ENCODE measurements at places on chromosomes 5 and 9.
A peak's percentile ranks its signal among the peaks of the same experiment; 100 is the strongest.

DNA sequence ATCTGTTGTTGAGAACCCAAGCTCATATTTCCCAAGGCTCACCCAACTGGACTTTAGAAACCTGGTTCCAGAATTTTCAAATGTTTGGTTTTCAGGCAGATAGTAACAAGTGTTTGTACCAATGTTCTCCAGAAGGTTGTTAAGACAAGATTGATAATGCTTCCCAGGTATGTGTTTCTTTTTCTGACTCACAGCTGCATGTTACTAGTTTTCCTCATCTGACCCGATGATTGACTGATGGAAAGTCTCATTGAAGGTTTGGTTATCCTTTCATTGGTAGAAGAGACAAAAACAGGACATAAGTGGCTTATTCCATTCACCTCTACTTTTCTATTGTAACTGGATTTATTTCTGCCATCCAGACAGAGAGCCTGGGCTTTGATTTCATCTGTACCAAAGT, 10.4 kb downstream of the BASP1 start:
- DNase-seq: no peak

GRCh38 chr5:133234273-133234672, 182.5 kb downstream of the HSPA4 start:
- no peak for DNase-seq

DNA sequence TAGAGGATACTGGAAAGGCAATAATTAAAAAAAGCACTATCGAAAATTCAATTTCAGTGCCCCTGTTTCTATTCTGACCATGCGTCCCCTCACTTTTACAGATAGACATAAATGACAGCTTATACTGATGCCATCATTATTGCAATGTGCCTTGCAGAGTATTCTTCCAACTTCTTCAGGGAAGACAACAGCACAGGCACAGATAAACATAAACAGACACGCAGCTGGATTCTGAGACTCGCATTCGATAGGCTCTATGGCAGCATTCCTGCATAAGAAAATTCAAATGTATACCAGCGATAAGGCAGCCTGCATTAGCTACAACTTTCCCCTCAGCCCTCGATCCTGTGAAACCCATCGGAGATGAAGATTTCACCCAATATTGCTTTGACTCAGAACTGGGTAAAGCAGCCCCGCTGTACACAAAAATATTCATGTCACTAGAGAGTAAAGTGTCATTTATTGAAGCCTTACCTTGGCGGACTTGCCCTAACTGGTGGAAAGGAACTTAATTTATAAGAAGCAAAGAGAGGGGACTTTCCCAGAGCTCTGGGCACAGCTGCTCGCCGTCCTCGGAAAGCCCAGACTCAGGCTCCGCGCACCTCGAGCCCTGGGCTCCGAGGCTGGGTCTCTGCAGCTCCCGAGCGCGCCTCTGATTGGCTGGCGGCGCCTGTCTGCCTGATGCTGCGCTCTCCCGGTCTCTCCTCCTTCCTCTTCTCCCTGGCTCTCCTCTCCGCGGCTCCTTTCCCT, at the start of gene CDH18:
Gene CDH18 (minus strand): TSS at position 589 of the 750 bp plus-strand sequence. CDS start 149,214 bp downstream, outside the sequence.
- no peak for DNase-seq

GRCh38 chr9:127121628-127122175, 733 bp downstream of the ANGPTL2 start:
- no peak for DNase-seq

GRCh38 chr9:20125727-20126126, 336.9 kb upstream of the SLC24A2 start:
- no peak for DNase-seq

GRCh38 chr5:42949348-42950115, 90.6 kb downstream of the ANXA2R start:
- DNase-seq: peak; percentile 39

GRCh38 chr9:92666912-92667532, 2.9 kb downstream of the IPPK start:
- DNase-seq: no peak

DNA sequence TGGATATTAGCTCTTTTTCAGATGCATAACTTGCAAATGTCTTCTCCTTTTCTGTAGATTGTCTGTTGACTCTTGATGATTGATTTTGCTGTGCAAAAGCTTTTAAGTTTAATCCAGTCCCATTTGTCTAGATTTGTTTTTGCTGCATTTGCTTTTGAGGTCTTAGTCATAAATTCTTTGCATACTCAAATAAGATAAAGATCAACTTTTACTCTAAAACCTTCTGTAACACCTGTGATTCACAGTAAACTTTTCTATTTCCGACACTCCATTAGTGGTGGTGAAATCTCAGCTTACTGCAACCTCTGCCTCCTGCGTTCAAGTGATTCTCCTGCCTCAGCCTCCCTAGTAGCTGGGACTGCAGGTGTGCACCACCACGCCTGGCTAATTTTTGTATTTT, 239.0 kb upstream of the ST8SIA4 start:
- DNase-seq: no peak

DNA sequence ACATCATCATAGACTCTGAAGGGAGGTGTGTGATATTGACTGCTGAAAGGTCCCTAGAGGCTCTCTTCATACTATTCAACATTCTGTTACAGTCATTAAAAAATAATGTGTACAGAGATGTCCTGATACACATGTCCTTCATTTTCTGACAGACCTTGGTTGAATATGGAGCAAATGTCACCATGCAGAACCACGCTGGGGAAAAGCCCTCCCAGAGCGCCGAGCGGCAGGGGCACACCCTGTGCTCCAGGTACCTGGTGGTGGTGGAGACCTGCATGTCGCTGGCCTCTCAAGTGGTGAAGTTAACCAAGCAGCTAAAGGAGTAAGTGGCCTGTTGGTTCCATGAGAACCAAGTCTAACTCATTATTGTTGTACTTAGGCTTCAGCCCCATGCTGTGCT, 132.4 kb downstream of the SNCAIP start:
- DNase-seq: no peak

DNA sequence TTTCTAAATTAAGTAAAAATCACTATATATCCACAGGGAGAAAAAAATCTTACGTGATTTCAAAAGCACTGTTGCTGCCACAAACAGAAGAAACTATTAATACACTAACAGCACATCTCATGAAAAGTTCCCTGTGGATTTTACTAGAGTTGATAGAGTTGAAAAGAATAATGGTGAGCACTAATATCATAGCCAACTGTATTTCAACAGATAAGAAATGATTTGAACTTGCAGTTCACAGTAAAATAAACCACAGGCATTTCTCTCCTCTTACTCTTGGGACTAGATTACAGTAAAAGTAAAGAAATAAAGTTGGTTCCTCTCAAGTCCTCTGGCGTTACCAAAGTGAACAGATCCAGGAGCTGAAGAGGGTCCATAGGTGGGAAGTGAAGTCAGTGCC, 27.9 kb downstream of the AGTPBP1 start:
- no peak for DNase-seq

GRCh38 chr5:17436350-17436749, 61.7 kb upstream of the TAF11L2 start:
- no peak for DNase-seq

DNA sequence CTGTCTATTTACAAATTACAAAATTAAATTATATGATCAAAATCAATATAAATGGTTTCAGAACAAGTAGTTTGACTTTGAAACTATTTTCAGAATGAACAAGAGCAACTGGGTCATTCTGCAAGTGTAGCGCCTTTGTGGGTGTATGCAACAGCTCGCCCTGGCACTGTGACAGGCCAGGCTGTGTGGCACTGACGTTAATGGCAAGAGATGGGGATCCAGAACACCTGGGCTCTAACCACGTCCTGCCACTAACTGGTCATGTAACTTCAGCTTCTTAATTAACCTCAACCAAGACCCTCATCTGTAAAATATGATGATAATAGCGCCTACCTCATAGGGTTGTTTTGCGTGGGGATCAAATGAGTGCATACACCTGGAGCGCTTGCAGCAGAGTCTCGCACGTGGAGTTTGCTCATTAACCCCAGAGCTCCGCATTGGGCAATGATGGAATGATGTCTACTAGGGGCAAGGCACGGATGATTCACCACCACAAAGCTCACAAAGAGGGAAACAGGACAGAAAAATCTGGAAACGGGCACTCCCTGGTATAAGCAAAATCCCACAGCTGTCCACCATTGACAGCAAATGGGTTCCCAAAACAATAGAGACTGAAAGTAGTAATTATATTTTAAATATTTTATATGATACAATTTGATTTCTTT, 639.4 kb downstream of the SEMA5A start:
- no peak for DNase-seq

GRCh38 chr9:127693697-127694096, 13.1 kb upstream of the CFAP157 start:
- DNase-seq: no peak

DNA sequence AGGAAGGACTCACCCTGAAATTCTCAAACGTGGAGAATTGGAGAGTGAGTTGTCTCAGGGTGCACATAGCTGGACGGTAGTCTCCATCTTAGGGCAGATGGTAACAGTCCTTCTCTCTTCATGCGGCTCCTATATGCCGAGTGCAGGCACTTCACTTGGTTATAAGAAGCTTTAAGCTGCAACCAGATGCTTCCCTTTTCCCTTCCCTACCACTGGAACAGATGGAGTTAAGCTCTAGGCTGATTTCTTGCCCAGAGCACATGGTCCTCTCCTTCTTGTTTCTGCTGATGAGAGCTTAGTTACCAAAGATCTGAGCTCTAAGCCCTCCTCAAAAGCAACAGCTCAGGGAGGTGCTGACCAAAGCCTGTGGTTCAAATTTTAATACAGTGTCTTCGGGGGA, 355.7 kb downstream of the ARHGEF28 start:
- DNase-seq: no peak

DNA sequence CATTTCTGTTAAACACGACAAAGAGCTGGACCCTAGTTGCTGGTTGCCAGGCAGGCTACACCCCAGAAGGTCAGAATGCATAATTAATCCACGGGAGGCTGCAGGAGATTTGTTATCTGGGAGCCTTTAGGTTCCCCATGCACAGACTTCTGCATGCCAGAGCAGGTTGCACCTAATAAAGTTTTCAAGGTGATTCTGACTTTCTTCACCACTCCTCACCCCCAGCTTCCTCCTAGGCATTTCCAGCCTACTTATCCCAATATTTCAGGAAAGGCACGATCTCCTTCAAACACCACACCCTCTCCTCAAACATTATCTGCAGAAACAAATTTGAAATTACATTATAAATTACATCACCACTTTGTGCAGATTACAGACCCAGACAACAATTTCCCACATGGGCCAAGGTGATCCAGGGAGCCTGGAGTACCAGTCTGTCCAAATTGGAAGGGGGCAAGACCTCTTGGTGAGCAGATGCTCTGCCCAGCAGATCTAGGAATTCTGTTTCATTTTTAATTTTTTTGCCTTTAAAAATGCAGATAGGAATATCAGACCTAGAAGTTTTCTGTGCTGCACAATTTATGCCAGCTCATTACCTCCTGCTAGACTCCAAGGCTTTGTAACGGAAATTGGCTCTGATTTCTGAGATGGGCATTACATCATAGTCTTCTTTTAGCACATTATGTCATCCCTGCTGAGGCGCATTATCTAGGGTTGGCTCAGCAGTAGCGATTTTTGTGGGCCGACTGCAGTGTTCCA, 363.4 kb upstream of the SLC30A5 start:
- no peak for DNase-seq

GRCh38 chr5:74145951-74146350, 494.6 kb downstream of the ENC1 start:
- DNase-seq: no peak

DNA sequence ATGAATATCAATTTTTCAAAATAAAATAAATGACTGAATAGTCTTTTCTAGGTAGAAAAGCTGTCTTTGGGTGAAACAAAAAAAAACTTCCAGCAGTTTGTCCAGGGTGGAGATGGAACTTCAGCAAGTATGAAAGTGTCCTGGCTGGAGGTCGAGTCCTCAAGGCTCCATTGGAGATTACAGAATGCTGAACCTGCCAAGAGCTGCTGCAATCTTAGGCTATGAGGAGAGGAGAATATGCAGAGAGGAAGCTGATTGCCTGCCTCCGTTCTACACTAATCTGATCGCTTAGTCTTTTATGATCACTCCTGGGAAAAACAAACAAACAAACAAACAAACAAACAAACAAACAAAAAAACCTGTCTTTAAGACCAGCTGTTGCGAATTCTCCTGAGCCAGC, 50.6 kb downstream of the NREP start:
- DNase-seq: no peak

DNA sequence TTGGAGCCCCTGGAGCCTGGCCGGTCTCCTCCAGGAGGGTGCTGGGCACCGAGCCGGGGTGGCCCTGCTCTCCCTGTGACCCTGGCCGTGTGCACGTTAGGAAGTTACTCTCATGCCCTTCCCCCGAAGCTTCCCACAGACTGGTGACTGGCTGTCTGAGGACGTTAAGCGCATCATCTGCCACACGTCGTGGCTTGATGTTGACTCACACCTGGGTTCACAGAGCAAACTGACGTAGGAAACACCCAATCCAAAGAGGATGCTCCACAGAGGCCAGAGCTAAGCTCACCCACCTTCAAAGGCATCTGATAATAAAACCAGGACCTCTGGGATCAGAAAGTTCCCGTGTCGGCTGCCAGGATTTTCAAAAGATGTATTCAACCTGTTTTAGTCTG, 152.9 kb upstream of the PHYKPL start:
- DNase-seq: no peak

DNA sequence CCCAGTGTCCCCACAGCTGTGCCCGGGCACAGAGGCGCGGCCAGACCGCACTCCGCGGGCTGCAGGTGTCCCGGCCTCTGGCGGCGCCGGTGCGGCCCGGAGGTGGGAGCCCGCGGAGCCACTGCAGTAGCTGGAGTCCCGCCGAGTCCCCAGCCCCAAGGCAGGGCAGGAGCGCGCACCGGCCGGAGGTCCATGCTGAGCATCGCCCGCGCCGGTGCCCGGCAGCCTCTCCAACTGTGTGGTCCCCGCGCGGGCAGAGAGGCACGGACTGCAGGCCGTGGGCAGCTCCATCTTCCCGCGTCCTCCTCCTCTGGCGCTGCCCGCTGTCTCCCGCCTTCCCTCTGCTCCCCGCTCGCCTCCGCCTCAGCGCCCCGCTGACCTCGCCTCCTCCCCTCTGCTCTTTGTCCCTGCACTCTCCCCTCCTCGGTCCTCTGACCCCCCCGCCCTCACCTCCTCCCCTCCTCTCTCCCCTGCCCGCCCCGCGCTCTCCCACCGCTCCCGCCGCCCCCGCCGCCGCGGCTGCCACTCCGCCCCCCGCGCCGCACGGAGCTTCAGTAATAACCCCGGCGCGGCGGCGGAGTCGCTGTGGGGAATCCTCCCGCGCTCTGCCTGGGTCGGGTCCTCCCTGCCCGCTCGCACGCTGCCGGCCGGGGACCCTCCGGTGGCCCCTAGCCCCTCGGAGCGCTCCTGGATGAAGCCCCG, at the start of gene ADAMTS16:
Gene ADAMTS16 (plus strand): TSS at position 554 of the 702 bp plus-strand sequence. CDS start 138 bp downstream, at position 692.
- DNase-seq: no peak

DNA sequence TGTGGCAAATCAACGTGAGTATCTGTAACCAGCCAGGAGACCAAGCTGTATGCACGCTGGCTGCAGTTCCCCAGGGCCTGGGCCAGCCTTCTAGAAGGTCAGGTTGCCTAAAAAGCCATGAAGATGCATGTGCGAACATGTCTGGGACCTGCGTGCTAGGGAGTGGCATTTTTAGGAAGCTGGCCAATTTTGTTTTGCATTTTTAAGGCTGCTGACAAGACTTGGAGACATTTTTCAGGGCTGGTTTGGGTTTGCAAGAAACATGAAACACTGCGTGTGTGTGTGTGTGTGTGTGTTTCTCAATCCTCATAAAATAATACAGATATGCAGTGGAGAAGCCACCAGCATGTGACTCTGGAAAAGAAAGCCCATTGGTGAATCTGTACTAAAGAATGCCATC, 5.1 kb downstream of the TGFBI start:
- no peak for DNase-seq

Measured in stimulated activated CD4-positive, alpha-beta T cell treated with anti-CD3 and anti-CD28 coated beads, Interleukin-4, amount 100 ng/mL, for 1 hour (primary cell).